Memory B cell (primary cell): ENCODE measurements at places on chromosomes 7 and 10.

GRCh38 chr10:8072211-8072610 lies 17.7 kb downstream of the GATA3 start:
- no peak for DNase-seq

DNA sequence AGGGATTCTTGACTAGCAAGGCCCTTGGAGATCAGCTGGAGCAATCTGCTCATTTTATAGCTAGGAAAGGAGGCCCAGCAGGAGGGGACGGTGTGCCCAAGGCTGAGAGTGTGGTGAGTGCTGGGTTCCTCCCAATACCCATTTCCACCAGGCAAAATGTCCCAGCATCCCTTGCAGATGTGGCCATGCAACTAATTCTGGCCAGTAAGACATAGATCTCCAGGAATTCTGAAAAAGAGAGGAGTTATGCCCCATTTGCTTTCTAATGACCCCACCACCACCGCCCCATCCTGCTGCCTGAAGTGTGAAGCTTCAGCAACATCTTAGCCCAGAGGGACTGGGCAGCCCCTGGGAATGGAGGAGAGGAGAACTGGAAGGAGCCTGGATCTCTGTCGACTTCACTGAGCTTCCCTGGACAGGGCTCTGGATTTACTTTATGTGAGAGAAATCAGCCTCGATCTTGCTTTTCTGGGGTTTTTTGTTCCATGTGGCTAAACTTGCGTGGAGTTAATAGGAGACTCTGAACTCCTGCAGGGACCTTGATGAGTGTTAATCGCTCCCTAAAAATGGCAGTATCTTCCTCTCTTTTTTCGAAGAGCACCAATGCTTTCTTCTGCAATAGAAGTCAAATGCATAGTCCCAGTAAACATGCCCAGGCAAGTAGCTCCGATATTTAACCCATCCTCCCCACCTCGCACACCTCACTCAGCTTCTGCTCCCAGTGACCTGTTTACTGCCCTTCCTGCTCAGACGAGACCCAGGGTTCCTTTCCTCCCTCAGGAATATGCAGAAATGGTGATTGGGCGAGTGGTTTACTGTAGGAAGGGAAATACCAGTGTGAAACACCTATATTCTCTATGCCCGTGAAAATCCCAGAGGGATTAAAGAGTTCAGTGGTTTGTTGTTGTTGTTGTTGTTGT lies 127.5 kb upstream of the GPR26 start:
- DNase-seq, result no peak

DNA sequence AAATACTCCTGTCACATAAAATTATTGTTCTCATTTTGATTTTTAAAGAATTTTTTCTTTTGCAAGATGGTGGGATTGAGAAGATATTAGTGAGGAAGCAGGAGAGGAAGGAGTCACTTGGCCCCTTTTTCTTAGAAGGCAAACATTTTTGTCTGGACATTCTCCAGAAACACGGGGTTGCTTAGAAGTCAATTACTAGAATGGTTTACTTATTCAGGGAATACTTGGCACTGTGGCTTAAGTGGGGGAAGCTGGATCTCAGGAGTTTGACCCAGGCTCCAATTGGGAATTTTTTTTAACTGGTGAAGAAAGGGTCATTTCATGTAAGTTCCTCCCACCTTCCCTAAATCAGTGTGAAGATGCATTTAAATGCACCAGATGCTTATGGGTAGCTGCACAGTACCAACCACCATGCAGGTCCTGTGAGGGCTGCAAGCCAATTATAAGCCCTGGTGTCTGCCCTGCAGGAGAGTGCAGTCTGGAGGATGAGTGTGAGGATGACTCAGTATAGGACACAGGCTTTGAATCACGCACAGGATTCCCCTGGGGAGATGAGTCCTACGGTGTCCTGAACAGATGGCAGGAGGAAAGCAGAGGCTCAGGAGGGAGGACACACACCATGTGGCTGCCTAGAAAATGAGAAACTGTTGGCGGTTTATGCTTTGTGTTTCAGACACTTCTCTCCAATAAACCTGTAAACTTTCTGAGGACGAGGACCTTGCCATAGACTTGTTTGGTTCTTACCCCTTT lies 299.1 kb downstream of the PLXNA4 start:
- no peak for DNase-seq

DNA sequence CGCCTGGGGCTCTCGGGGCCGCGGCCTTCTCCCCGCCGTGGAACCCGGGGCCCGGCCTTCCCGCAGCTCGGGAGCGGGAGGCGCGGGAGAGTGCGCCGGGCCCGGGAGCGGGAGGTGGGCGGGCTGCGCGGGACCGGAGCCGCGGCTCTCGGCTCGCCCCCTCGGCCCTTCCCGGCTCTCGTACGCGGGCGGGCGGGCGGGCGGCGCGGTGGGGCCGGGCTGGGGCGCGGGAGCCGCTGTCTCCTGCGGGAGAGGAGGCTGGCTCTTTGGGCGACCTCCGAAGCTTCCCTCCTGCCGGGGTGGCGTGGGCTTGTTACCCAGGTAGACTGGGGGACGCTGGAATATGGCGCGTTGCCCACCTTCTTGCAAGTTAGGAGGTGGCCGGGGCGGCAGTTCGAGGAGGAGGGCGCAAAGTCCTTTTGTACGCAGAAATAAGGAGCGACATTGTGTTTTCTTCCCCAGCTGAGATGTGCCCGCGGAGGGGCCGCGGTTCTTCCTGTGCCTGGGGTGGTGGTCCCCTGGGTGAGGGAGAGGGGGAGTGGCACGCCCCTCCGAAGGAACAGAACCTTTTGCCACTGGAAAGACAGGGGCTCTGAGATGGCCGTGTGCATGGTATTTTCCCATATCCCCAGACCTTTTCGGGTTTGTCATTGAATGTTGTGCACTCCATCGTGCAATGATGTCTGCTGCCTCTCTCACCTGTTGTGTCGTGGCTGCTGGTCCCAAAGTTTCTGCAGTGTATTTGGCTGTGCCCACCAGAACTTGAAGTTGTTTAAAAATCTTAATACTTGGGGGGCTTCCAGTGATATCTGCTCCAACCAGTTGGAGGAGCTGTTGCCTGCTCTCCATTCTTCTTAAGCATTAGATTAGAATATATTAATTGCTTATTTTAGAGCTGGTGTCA lies 844 bp downstream of the NRF1 start:
- peak; percentile 21 for DNase-seq

DNA sequence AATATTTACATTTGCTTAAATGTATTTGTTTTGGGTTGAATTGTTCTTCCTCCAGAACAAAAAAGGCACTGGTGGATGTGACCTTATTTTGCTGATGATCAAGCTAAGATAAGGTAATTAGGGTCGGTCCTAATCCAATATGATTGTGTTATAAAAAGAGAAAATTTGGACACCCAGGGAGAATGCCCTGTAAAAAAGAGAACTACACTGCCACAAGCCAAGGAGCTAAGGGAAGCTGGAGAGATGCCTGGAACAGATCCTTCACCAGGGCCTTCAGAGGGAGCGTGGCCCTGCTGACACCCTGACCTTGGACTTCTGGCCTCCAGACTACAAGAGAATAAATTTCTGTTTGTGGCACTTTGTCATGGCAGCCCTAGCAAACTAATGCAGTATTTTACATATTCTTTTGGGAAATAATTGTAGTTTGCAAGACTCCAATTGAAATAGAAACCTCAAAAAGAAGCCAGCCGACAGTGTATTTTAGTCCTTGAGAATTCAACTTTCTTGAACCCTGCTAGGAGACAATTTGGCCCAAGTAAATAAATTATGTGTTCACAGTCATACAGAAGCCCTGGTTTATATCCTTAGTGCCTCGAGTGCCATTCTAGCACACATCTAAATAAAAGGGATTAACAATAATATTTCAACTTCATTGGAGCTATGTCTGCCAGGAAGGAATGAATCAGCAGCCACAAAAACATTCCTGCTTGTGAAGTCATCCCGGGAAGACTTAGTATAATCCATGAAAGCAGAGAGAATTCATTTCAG lies 164.6 kb downstream of the PKD1L1 start:
- no peak for DNase-seq

DNA sequence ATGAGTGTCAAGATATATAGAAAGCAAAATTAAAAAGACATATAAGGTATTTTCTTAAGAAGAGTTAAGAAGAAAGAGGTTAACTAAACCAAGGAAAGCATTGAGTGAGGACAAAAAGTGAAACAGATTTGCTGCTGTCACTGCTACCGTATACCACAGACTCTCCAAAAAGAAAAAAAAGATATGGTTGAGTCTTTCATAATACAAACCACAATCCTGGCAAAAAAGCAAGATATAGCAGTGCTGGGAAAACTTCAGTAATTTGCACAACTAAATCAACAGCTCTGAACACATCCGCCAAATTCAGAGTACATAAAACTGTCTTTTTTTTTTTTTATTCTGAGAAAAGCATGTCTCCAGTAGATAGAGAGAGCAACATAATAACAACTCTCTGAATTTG lies 114.7 kb downstream of the ETV1 start:
- no peak for DNase-seq

DNA sequence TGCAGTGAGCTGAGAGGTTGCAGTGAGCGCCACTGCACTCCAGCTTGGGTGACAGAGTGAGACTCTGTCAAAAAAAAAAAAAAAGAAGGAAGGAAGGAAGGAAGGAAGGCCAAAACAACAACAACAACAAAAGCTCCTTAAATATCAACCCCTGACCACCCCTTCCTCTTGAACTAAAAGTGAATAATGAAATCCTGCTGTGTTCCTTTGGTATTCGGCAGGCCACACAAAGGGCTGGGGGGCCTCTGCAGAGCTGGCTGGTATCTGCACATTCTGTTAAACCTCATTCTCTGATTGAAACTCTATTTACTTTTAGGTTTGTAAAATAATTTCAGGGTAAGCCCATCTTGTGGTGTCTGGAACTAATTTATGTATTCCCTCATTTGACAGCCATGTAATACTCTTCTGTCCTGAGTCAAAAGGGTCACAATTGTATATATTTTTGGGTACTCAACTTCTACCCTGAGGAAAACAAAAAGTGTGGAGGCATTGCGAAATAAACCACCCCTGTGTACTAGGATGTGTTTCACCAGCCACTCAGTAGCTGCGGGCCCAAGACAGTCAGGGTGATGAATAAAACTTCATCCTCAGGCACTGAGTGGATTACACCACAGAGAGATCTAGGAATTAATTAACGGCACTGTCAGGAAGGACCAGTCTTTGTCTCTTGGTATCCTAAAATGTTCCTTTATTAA lies 446.4 kb upstream of the PFKP start:
- DNase-seq, result no peak

- no peak for DNase-seq
Measured at GRCh38 chr10:99531026-99531695, 1.6 kb upstream of the NKX2-3 start.

- peak; percentile 28 for DNase-seq
Measured at GRCh38 chr7:131555552-131556052, 826 bp downstream of the PODXL start.

- no peak for DNase-seq
Measured at GRCh38 chr10:119754085-119754484, 28.2 kb downstream of the INPP5F start.

GRCh38 chr7:81725812-81726127 lies 44.1 kb downstream of the HGF start:
- no peak for DNase-seq

GRCh38 chr7:114083166-114084001 lies 164.6 kb upstream of the PPP1R3A start:
- peak; percentile 11 for DNase-seq

DNA sequence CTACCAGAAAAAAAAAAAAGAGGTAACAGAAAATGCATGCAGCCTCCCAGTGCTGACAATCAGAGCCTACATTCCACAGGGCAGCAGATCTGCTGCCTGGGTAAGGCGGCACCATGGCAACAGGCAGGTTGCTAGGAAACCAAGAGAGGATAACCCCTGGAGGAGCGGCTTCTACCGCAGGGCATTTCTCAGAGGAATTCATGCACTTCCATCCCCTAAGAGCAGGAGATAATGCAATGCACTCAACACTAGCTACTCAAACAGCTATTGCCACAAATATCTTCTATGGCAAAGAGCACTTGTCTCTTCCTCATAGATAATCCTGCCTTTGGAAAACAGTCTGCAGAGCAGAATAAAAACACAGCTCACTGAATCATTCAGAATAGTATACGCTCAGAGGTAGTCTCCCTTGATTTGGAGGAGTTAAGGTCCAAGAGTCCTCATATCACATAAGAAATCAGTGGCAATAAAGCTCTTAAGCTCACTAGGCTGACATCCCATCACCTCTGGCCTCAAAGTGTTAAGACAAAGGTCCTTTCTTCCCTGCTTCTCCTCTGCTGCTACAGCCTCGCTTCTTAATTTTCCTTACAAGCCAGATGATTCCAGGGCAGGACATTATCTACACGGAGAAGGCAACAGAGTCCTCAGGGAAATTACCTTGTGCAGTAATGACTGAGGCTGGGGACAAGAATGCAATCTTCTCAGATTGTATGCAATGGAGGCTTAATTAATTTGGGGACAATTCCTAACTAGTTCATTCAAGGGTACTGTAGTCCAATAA lies 10.7 kb downstream of the PSAP start:
- DNase-seq, result no peak

DNA sequence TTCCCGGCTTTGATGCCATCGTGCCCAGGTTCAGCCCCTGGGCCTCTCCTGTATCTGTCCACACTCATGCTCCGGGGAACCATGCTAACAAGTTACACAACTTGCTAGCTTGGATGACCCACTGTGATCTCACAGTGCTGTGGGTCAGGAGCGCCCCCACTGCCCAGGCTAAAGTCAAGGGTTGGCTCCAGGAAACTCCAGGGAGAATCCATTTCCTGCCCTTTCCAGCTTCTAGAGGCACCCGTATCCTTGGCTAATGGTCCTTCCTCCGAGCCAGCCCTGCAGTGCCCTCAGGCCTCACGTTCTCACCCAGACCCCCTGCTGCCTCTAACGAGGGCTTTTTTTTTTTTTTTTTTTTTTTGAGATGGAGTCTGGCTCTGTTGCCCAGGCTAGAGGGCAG lies 19.5 kb downstream of the AMZ1 start:
- no peak for DNase-seq

- no peak for DNase-seq
Measured at GRCh38 chr7:99514050-99514449, 9.6 kb downstream of the ZKSCAN5 start.

DNA sequence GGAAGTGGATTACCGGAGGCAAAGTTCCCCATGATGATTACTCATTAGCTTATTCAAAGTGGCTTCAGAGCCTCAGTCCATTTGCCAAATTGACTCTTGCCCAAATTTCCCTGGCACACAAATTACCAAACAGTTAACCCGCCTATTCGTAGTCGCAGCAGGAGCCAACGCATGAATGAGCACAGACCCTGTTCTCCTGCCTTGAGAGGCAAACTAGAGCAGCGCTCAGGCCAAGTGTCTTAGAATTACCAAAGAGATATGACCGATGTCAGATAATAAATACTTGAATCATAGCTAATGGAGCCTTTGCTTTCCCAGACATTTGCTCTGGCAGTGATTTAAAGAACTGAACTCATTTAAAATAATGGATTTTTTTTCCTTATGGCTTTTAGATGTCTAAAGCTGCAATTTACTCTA lies 64.9 kb downstream of the CTTNBP2 start:
- no peak for DNase-seq
